Activated naive CD8-positive, alpha-beta T cell treated with anti-CD3 and anti-CD28 coated beads, Interleukin-2, amount 50 U/mL, for 16 hours (primary cell): ENCODE measurements at places on chromosomes 1 and 21.

DNA sequence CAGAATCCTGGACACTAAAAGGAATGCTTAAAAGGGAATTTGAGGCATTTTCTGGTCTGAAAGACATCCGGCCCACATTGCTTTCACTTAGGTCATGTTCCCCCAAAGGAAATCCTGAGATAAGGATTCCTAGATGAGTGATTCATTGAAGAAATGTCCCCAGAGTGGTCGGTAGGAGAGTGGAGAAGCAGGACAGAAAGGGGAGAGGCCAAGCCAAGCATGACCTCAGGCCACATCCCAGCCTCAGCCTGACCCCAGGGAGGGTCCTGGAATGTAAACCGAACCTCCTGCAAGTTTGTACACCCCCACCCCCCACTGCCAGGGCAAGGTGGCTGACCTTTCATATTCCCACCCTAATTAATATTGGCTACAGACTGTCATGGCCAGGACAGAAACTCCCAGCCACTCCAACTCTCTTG, 16.6 kb downstream of the HIVEP3 start:
- DNase-seq: no peak

DNA sequence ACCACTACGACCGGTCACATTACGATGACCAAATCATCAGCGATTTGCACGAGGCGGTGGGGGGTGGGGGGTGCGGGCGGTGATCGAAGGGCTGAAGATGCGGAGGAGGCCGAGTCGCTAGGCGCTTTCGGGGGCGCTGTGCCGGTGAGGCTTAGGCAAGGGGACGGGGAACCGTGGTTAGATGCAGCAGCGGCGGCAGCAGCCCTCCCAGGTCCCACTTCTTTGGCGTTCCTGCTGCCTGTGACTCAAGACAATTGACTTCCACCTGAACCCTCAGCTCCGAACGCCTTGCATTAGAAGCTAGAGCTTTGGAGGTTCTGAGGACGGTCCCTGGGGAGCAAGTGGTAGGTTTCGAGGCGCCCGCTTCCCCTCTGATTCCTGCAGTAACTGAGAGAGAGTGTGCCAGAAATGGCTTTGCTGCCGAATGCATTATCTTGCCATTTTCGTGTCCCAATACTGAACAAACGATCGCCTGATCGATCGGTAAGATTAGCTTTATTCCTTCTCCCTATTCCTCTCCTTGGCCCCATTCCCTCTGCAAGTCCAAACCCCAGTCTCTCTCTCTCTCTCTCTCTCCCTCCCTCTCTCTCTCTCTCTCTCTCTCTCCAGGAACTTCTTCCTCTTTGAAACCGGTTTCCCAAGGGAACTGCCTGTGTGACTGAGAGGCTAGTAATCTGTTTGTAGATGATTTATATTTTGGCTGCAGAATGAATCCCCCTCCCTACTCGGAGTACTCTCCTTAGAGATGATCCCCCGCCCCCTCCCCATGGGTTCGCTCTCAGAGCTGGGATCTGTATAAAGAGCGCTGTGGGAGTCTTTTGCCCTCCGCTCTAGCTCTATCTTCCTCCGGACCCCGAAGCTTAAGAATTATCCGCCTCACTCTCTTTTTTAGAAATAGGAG, 735 bp upstream of the BRINP3 start:
- no peak for DNase-seq

DNA sequence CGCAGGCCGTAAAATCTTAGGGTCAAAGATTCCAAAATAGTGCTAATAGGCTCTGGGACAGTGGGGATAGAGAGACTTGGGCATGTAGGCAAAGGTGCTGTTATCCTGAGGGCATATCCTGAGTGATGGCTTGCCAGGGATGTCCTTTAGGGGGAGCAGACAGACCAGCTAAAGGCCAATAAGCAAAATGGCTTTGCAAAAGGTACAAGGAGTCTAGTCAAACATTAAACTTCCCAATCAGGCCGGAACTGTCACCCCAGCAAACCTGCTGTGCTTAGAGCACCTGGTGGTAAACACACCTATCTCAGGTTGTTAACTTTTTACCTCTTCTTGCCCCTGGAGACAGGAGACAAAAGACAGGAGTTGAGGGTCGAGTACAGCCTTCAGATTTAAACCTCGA, 49.1 kb downstream of the TRABD2B start:
- DNase-seq: no peak

DNA sequence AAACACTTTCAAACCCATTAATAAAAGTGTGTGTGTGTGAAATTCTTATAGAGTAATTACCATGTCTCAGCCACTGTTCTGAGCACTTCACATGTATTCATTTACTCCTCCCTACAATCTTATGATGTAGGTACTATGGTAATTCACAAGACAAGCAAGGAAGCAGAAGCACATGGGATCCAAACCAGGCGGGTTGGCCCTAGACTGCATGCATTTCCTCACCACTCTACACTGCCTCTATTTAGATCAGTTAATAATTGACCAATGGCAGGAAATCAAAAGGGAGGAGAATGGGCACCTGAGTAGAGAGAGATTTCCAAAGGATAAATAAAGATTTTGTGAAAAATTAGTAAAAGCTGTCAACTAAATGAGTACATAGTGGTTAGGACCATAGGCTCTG, 15.7 kb downstream of the MAP3K21 start:
- DNase-seq: no peak
